ENCODE measurements at places on chromosomes 16 and 17.

DNA sequence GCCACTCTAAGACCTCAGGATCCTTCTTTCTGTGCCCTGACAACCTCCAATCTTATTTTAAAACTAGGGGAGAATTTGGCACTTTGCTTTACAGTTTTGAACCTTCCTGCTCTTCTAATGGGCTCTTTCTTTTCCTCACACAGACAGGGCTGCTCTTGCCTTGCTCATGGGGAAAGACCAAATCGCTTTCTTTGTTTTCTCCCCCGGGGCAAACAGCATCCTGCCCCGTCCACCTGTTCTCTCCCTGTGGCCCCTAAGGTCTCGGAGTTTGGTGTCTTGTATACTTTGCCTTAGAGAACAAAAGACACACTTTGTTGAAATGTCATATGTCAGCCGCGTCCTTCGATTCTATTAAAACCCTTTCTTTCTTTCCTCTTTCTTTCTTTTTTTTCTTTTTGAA is 306.7 kb upstream of the SALL1 start:
- DNase-seq: no peak

DNA sequence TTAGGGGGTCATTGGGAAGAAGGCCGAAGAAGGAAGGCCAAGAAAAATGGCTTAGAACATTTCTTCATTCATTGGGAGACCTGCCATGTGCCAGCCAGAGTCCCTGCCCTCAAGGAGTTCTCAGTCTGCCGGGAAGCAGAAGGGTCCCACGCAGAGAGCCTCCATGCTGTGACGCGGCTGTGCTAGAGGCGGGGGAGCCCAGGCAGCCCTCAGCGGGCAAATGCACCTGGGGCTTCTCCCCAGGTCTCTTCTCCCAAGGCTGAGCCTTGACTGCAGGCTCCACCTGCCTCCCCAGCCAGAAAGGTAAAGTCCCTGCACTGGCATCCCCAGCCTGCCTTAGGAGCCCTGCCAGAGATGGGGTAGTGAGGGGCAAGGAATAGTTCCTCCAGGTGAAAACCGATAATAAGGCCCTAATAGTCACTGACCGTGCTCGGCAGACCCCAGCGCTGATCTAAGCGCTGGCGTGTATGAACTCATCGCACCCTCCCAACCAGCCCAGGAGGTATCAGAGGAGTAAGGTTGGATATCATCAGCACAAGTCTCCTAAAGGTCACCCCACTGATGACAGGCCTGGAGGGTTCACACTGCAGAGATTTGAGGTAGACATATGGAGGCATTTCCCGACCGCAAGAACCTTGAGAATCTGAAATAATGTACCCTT is 6.0 kb upstream of the CDR2L start:
- no peak for DNase-seq

DNA sequence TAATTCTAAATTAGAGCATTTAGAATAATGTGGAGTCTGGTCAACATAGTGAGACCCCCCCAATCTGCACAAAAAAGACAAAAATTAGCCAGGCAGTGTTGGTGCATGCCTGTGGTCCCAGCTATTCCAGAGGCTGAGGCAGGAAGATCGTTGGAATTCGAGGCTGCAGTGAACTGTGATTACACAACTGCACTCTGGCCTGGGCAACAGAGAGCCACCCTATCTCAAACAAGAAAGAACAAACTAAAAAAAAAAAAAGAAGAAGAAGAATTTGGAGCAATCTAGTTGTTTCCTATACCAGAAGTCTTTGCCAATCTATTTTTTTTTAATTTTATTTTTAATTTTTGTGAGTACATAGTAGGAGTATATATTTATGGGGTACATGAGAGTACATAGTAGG is 6.0 kb downstream of the CETP start:
- DNase-seq: no peak

- no peak for DNase-seq
Observed at GRCh38 chr16:89402962-89403361, 87.4 kb downstream of the ANKRD11 start.

DNA sequence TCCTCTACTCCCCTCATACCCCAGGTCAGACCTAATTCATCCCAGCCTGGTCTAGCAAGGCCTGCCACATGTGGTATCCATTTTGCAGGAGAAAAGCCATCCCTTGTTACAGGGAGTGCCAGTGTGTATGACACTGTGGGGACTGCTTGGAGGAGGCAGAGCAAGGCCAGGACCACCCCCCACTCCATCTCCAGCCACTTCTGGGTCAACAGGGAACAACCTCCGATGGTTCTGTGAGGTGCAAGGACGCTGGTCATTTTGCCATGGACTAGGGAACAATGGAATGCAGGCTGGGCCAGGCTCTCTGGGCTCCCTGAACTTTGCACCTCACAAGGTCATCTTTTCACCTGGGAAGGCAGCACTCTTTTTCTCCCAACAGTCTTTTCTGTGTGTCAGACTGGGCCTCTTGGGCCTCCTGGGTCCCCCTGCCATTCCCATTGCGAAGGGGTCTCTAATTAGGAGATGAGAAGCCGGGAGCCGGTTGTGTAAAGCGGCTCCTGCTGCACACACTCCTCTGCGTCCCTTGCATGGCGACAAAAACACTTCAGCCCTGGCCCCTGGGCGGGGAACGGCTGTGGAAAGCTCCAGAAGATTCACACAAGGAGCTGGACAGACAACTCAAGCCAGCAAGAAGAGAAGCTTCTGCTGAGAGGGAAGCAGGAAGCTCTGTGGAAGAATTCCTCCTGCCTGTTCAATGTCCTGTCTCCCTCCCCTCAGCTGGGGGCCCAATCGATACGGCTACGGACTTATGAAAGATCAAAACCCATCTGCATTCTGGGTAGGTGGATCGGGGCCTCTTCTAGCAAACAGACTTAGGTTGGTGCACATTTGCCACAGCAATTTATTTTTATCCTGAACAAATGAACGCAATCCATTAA is 38.5 kb upstream of the MTSS2 start:
- no peak for DNase-seq

DNA sequence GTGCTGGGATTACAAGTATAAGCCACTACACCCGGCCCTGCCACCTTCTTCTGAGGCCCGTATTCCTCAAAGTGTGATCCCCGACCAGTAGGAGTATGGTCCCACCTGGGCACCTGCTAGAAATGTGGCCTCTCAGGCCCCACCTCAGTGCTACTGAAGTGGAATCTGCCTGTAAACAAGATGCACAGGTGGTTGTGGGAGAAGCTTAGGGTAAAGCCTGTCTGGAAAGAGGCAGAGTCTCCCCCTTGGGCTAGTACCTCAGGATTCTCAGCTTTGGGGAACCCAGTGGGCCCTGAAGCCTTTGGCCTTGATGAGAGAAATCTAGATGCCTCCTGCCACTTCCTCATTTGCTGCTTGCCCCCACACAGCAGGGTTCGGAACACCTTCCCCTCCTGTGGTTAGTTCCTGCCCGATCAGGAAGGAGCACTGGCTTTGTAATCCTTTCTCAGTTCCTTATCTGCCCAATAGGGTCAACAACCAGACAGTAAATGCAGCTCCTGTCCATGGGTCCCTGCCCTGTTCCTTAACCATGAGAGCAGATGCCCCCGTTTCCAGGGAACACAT is 25.2 kb downstream of the TK2 start:
- no peak for DNase-seq

GRCh38 chr16:2078096-2078495 is 30.3 kb downstream of the TSC2 start:
- DNase-seq: no peak

GRCh38 chr16:58684001-58684353 is 593 bp downstream of the SLC38A7 start:
- DNase-seq: no peak

- DNase-seq: no peak
Observed at GRCh38 chr17:56756536-56756935, 77.2 kb downstream of the C17orf67 start.

DNA sequence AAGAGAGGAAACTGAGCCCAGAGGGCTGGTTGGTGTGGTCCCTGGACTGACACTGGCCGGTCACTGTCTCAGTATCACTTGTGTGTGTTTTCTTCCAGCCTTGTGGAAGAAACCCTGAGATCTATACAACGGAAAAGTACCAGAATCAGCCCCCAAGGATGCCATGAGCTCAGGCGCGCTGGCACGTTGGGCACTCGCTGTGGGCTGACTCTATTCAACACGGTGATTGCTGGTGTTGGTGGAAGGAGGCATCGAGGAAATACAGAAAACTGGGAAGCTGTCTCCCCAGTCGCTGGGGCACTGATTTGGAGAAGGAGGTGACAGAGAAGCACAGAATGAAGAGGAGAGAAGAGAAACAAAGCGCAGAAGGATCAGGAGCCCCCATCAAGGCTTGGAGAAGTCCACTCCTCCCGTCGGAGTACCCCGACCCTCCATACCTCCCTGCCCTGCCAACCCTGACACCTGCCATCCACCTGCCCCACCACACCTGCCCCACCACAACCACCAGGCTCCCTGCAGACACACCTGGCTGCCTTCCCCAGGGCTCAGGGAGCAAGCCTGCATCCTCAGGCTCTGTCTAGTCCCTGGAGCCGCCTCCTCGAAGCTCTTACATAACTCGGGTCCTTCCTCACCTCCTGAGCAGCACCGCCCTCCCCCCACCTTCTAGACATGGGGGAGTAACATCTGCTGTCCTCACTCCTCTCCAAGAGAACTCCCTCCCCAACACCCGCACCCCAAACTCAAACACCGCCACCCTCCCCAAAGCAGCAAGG is 66.5 kb downstream of the RBFOX3 start:
- DNase-seq: no peak

DNA sequence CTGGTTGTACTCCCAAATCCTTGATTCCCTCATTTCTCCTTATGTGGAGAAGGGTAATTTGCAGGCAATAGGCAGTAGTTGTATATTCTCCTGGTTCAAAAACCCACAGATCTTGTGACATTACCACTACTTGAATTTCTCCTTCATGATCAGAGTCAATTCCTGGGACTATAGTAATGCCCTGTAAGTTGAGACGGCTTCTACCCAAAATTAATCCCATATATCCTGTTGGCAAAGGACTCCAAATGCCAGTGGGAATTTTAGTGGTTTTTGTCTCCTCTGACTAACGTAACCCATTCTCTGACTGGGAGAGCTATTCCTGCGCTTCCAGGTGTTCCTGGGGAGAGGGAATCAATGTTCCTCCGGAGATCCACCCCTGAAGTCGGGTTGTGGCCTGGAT is 11.6 kb upstream of the ZNF689 start:
- DNase-seq: no peak

GRCh38 chr17:76145231-76146052 is 4.4 kb upstream of the FOXJ1 start:
- DNase-seq: peak; percentile 36

DNA sequence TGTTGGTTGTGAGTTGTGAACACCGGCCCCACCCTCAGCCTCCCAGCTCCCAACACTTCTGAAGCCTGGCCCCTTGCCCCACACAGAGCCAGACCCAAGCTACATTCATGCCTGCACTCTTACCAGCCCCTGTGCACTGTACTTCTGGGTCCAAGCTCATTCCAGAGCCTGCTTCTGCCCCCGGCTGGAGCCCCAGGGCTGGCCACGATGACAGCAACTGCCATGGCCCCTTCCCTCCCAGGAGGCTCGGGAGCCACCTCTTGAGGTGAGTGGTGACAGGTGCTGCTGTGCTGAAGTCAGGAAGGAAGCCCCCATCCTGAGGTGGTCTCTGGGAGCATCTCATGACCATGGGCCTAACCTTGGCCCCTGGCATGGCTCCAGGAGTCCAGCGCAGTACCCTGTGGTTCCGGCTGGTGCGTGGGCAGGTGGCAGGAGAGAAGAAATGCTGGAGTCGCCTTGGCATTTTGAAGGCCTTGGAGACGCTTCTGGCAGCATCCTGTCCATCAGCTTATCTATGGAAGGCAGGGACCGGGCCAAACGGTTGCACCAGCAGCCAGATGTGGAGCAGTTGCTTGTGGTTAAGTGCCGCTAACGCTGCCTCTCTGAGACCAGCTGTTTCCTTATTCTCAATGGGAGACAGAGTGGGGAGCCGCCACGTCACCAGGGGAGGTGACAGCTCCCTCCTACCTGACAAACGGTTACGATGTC is 3.9 kb upstream of the CDT1 start:
- no peak for DNase-seq

DNA sequence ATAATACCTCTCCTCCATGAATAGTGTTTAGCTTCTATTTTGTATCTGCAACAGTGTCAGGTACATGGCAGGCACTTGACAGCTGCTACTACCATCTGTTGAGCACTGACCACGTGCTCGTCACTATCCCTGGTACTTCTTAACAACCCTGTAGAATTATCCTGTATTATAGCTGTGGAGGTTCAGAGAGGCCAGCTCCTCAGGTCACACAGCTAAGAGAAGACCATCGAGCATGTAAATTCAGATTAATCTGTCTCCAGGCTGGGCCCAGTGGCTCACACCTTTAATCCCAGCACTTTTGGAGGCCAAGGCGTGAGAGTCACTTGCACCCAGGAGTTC is 26.3 kb downstream of the WSB1 start:
- DNase-seq: no peak

- DNase-seq: no peak
Observed at GRCh38 chr17:61331886-61332285, 67.8 kb upstream of the TBX2 start.

DNA sequence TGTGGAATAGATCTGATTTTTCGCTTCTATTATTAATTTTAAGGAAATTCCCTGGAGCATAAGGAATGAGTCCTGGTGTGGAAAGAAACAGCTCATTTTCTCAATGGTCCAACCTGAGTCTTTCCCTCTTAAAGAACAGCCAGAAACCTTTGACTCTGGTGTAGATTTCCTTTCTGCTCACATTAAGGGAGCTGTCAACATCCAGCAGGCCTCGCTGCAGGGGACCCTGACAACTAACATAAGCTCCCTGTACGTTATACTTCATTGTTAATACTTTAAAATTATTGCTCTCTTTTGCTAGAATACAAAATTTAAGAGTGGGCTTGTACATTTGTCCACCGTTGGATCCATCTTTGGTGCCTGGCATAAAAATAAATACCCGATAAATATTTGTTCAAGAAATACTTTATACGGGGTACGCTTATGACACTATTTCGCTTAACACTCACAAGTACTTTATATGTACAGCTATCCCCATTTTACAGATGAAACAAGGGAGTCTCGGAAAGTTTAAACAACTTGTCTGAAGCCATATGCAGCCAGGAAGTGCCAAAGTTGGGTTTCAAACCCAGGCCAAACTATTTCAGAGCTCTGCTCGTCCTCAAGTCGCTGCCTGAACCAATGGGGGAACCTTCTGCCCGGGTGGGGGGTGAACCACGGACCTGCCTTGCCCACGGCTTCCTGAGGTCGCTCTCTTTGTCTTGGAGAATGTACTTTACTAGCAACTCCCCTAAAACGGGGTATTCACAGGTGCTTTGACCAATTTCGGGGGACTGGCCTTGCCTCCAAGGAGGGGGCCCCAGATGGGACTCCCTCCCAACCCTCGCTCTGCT is 611 bp downstream of the SMARCE1 start:
- no peak for DNase-seq

DNA sequence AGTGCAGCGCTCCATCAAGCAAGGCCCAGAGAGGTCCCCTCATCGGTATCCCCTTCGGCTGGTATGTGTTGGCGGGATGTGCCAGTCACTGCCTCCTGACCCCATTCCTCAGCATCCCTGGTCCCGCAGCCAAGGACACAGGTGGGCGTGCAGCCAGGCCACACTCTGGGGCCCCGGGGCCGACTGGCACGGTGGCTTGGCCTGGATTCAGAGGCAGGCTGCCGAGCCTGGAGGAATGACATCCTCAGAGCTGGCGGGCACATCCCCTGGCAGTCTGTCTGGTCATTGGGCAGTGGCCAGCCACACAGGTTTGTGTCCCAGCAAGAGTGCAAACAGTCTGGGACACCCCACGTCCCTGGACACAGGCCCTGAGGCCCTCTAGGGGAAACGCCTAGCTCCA is 111.1 kb downstream of the SDK2 start:
- no peak for DNase-seq

Data from stimulated activated CD8-positive, alpha-beta memory T cell treated with anti-CD3 and anti-CD28 coated beads, Interleukin-4, amount 100 ng/mL, for 1 hour (primary cell).